ENCODE measurements at places on chromosomes 11 and 22. TPM values are rescaled to one million over a fixed set of nuclear protein-coding genes. Genes with fewer than 3 reads are reported as not detected.

DNA sequence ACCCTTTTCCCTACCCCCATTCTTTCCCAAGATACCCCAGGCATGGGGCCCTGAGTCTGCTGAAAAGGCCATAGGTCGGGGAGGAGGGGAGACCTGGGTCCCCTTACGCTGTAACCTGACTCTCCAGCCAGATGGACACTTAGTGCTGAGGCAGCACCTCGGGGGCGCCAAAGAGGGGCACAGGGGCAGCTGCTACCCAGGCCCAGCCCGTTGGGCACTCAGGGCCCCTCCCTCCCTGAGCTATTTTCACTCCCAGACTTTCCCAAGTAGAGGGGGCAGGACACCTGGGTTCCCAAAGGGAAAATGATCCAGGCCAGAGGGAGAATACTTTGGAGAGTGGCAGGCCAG is 933 bp downstream of the ACTN3 start:
- no peaks in the 10 kb centered on the region for H3K27me3 ChIP-seq
- no peak overlapping the region for H3K4me3 ChIP-seq
- H3K4me1 ChIP-seq, result no peaks in the 10 kb centered on the region
- no peak for DNase-seq
- H3K27ac ChIP-seq, result no peak overlapping the region
- no peaks in the 10 kb centered on the region for H3K36me3 ChIP-seq

DNA sequence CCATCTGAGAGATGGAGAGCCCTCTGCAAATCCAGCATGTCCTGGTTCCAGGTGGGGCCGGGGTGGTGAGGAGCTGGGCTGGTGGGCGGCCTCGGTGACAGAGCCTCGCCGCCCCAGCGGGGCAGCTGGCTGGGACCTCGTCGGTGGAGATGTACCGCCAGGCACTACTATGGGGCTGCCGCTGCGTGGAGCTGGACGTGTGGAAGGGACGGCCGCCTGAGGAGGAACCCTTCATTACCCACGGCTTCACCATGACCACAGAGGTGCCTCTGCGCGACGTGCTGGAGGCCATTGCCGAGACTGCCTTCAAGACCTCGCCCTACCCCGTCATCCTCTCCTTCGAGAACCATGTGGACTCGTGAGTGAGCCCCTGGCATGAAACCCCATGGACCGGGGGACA is 7.0 kb downstream of the PLCB3 start:
- no peak for DNase-seq
- no peak overlapping the region for H3K27ac ChIP-seq
- H3K4me1 ChIP-seq, result no peaks in the 10 kb centered on the region
- H3K27me3 ChIP-seq, result no peaks in the 10 kb centered on the region
- H3K4me3 ChIP-seq, result no peak overlapping the region

DNA sequence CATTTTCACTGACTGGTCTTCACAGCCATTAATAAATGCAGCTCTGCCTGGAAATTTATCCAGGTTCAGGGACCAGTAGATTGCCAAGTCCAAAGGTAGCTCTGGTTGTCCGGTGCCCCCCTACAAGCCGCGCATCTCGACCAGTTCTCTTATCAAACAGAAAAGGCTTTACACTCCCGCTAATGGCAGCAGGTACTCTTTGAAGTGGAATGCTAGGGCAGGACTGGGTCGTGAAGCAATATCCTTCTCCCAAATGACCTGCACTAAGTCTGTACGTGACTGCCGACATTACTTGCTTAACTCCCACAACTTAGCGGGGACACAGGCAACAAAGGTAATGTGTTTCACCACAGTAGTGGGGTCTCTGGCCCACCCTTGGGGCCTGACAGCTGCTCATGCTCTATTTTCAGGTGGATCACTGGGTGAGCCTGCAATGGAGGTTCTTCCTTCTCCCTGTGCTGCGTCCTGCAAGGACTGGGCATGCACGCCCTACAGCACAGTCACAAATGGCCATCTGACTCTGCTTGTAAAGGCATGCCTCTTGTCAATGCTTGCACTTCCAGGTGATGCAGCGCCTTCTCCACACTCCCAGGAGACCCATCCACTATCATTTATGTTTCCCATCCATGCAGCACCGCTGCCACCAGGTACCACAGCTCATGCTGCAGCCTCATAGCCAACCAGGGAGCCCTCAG is 96.1 kb upstream of the CTSC start:
- DNase-seq, result no peak
- H3K27ac ChIP-seq, result no peak overlapping the region
- H3K36me3 ChIP-seq, result no peaks in the 10 kb centered on the region
- no peak overlapping the region for H3K4me3 ChIP-seq

SAC3D1 gene
- total RNA-seq, result 6.8 TPM

TRIM29 gene
- 2.7 TPM for total RNA-seq

AAMDC gene
- 103 TPM for total RNA-seq

VSIG10L2 gene
- not detected for total RNA-seq
